ENCODE measurements at places on chromosomes 2 and 18. TPM values are rescaled to one million over a fixed set of nuclear protein-coding genes. Genes with fewer than 3 reads are reported as not detected.

DNA sequence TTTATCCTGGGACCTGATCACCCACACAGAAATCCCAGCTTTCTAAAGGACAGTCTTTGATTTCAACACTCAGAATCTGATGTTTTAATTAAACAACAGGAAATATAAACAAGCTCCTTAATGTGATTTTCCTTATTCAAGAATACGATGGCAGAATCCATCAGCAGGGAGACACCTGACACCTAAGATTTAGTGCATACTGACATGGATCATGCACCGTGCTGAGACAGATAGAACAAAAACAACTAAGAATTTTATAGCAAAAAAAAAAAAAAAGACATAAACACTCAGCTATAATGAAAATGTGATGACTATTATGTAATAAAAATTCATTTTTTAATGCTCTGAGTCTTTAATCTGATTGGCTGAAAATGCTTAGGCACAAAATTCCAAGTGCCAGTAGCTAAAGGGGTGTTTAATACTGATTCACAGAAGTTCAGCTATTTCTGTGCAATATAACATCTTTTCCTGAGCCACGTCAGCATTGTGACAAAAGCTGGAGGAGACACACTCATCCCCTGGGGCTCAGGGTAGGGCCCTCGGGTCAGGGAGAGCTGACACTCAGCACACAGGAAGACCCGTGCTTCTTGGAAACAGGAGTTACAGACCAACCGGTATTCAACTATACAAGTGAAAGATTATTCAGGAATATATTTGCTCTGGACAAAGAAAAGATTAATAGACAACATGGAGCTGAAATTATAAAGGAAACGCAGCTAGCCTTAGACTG is 247.4 kb downstream of the FBXO15 start:
- no peak for DNase-seq

DNA sequence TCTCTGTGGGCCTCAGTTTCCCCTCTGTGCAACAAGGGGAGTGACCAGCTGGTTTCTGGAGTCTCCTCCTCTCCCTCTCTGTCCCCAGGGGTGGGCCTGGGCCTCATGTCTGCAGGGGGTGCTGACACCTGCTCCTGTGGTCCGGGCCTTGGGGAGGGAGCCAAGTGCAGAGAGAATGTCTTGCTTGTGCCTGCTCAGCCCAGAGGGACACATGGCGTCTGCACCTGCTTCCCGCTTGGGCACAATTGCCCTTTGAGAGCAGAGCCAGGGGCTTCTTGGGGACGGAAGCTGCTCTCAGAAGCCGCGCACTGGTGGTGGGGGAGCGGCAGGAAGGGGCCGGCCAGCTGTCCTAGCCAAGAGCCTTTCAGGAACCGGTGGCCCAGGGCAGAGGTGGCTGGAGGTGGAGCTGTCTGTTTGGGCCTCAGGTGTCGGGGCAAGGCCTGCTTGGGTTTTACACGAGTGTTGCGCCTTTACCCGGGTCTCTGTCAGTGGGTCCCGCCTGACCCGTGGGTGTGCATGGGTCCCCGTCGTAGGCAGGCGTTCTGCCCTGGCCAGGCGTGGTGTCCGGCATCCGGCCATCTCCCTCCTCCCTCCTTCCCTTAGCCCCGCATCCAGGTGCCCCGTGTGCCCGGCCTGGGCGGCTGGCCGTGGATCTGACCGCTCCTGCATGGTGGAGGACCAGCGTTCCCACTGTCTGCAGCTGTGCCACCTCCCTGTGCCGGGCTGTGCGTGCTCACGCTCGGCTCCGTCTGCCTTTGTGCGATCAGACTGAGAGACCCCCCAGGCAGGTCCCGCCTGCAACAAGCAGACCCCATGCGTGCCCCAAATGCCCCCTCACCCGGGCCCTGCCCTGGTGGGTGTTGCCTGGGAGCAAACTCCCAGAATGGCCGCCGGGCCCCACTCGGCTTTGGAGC is 4.0 kb downstream of the NEU4 start:
- no peak for DNase-seq

- no peak for DNase-seq
Measured at GRCh38 chr2:239950144-239951128, 74.7 kb downstream of the NDUFA10 start.

GRCh38 chr2:183123959-183124221 is 353 bp upstream of the NUP35 start:
- DNase-seq = no peak

DNA sequence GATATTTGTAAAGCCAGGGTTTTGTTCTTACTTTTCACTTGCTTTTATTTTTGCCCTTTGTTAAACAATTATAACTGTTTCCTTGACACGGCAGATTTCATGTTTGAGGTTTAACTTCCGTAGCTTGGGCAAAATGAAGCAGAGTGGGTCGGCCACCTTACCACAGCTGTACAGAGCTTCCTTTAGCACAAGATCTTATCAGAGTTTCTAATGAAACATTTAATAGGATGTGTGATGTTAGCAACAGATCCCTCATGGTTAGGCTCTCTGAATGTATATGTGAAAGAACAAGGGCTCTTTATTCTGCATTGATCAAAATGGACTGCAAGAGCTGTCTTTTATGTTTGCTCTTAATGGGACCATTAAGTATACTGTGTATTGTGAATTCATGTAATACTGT is 22.3 kb downstream of the RNF125 start:
- DNase-seq = no peak

GRCh38 chr2:209985874-209986273 is 16.6 kb upstream of the RPE start:
- DNase-seq = no peak

- no peak for DNase-seq
Measured at GRCh38 chr2:16323126-16323520, 342.5 kb downstream of the CYRIA start.

DNA sequence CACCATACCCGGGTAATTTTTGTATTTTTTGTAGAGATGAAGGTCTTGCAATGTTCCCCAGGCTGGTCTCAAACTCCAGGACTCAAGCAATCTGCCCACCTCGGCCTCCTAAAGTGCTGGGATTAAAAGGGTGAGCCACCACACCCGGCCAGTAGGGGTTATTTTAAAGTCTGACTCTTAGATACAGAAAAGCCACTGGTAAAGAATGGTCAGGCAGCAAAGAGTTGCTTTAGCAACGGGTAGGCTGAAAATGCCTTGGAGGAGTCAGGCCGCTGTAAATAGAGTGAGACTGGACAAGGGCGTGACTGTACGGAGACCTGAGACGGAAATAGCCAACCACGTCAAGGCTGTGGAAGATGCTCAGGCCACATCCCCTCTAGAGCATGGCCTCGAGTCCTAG is 54.2 kb downstream of the ACKR3 start:
- no peak for DNase-seq

GRCh38 chr2:58842501-58843155 is 601.5 kb upstream of the FANCL start:
- no peak for DNase-seq

DNA sequence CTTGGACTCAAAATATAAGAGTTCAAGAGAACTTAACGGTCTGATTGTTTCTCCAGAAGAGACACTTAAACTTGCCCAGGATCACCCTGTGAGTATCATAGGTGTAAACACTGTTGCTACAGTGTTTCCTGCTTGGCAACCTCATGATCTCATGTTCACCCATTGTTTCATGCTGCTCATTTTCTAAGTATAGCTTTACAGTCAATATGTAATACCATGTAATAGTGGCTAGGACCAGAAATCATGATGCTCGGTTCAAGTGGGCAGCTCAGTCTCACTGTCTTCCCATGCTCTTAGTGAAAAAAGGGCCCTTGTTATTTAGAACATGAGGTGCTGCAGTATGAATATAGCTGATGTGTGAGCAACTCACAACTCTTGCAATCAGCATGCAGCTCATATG is 157.5 kb downstream of the CERS6 start:
- no peak for DNase-seq

DNA sequence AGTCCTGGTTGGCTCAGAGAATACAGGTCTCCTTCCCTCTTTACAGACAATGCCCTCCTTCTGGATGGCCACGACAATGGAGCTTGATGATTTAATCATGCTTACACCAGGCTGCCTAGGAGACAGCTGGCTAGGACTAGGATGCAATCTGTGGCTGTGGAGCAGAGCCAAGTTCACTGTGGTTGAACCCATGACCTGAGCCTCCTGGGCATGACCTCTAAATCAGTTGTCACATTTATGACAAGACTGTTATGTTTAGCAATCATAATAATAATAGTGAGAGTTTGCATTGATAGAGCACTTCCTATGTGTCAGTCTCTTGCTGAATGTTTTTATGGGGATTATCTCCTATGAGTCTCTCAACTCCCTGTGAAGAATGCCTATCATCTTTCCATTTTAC is 244.1 kb downstream of the ICOS start:
- DNase-seq = no peak

DNA sequence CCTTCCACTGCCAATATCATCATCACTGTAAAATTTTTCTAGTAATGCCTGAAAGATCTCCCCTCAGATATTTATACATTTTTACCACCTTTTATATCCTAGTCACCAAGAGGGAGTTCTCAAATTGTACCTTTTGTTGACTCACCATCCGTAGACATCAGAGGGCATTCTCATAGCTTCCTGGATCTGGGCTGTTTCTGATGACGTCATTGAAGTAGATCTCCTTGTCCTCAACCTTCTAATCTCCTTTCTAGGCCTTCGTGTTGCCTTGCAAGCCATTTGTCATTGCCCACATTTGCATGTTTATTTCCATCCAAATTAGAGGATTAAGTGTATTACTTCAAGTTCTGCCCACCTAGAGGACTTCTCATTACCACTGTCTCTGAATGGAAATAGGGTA is 193.4 kb upstream of the NRXN1 start:
- no peak for DNase-seq

DNA sequence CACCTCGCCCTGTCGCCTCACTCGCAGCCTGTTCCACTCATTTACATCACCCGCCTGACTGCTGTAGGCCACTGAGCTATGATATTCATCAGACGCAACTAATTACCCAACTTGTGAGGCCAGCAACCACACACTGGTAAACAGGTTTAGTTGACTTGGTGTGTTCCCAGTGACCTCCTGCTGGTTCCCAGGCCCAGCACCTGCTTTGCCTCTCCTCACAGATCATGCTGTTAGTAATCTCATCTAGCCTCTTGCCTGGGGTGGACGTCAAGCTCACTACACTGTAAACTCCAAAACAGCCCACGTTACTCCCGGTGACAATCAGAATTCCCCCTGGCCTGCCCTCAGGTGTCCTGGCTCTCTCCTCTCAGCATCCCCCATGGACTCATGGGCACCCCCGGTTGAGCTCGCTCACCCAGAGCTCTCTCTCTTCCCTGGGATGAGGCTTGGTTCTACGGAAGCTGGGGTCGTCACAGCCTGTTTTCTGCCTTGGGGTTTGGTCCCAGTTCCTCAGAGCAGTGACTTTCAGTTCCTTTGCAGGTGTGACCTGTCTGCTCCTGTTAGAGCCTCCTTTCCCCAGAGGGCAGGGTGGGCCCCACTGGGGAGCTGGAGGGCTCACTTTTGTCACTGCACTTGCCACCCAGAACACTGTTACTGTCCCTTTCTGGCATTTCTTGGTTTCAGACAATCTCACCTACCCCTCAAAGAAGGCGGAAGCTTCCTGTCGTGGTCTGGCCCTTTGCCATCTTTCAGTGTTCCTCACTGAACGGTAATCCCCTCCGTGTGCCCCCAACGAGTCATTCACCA is 40.3 kb downstream of the INPP5D start:
- no peak for DNase-seq

GRCh38 chr2:19796035-19796695 is 105.6 kb downstream of the TTC32 start:
- no peak for DNase-seq

DNA sequence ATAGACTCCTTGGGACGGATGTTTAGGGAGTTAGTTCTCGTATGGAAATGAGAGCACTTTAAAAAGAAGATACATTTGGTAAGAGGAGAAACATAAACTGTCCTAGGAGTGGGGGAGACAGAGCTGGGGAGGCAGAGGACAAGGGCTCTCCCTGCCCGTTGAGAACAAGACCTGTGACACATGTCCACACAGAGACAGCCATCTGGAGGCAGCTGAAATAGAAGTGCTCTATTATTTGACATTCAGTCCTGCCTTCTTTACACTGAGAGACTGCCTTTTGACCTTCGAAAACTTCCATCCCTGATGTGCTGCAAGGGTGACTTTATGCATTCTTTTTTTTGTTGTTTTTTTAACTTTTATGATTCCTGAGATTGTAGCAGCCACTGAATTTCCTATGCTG is 150.1 kb downstream of the UXS1 start:
- DNase-seq = no peak

DNA sequence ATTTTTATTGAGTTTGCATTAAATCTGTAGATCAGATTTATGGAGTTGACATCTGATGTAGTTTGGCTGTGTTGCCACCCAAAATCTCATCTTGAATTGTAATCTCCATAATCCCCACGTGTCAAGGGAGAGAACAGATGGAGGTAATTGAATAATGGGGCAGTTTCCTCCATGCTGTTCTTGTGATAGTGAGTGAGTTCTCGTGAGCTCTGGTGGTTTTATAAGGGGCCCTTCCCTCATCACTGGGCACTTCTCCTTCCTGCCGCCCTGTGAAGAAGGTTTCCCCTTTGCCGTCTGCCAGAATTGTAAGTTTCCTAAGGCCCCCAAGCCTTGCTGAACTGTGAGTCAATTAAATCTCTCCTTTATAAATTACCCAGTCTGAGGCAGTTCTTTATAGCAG is 32.2 kb downstream of the ZC3H15 start:
- DNase-seq = no peak

GRCh38 chr2:79171348-79171958 is 11.9 kb upstream of the REG3A start:
- DNase-seq = no peak

DNA sequence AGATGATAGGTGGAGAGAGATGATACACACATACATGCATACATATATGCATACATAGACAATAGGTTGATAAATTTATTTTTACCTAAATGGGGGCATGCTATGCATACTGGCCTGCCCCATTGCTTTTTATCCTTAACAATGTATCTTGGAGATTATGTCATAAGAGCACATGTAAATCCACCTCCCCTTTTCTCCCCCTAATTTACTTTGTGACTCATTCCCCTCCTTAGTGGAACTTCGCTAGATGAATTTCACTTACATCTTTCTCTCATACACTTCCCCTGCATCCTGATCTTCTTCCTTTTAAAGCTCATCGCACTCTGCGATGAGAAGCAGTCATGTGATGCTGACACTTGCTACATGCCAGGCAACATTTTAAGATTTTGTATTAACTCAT is 223.6 kb downstream of the C1D start:
- no peak for DNase-seq

- no peak for DNase-seq
Measured at GRCh38 chr2:207833251-207833751, 63.6 kb upstream of the FZD5 start.

- DNase-seq = no peak
Measured at GRCh38 chr2:2830576-2830975, 499.5 kb upstream of the MYT1L start.

The SFT2D3 gene
- 7.2 TPM for total RNA-seq

The C2orf15 gene
- total RNA-seq = 1.5 TPM

The ZSWIM2 gene
- total RNA-seq = 0.21 TPM

The DHRS9 gene
- 0.69 TPM for total RNA-seq

The SIGLEC15 gene
- 2.3 TPM for total RNA-seq

The RNU2-63P gene
- total RNA-seq = not detected

The XIRP2 gene
- 5.8 TPM for total RNA-seq

The MRO gene
- 1.2 TPM for total RNA-seq

The GREB1L gene
- 1.4 TPM for total RNA-seq

The LCT gene
- total RNA-seq = not detected

The TUBA3E gene
- total RNA-seq = not detected

The ZNF892 gene
- total RNA-seq = 11.5 TPM
